Activated naive CD4-positive, alpha-beta T cell treated with Interleukin-2 at 50 U/mL for 16 hours (primary cell): ENCODE measurements at places on chromosomes 7 and 10.

DNA sequence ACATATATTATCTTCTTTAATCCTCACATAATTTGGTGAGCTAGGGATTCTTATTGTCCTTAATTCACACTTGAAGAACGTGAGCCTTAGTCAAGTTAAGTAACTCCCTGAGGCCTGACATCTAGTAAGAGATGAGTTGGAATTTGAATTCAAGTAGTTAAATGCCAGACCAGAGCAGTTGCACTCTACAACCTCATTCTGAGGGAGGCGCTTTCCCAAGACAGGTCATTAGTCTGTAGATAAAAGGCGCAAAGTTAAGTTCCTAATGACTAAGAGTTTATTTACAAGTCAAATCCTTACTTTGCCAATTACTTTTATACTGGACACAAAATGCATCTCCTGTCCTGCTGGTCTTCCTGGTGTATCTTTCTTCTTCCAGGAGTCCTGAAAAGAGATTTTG lies 3.6 kb upstream of the EXOC6 start:
- no peak for DNase-seq

DNA sequence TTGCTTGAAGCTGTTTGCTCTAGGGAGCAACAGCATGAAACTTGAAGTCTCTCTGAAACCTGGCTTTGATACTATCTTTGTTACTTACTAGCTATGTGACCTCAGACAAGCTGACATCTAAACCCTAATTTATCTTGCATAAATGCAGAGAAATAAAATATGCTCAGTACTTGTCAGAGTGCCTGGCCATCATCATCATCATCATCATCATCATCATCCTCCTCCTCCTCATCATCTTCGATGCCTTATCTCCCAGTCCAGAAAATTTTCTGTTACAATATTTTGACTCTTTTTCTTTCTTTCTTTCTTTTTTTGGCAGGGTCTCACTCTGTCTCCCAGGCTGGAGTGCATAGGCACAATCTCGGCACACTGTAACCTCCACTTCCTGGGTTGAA lies 34.8 kb upstream of the TAX1BP1 start:
- DNase-seq = no peak

DNA sequence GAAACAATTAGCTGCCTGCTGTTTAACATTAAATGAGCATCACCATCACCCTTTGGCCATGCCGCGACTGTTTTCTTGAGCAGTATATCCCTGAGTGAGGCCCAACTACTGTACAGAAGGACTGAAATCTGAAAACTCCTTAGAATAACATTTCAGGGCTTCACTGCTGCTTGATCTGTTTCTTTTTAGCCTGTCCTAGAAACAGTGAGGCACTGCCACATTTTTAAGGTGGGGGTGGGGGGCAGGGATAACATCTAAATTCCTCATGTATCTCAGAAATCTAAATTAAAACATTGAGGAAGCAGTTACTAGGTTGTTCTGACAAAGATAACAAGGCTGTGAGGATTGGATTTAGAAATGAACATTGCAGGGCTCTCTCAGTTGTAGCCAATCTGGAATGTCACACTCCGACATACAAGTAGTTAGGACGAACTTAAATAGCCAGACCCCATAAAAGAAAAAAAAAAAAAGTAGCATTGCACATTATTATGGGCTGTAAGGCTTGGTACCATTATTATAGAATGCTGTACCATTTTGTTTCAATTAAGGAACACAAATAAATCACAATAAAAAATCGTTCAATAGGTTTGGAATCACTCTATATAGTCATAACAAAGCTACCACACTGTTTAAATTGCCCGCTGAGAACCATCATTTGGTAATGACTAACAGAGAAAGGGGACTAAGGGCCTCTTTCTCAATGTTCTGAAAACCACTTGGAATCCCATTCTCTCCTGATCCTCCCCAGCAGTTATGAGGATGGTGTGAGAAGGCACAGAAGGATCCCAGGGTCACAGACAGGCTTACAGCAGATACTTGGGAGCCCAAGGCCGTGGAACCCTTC lies 256.1 kb downstream of the INHBA start:
- no peak for DNase-seq

DNA sequence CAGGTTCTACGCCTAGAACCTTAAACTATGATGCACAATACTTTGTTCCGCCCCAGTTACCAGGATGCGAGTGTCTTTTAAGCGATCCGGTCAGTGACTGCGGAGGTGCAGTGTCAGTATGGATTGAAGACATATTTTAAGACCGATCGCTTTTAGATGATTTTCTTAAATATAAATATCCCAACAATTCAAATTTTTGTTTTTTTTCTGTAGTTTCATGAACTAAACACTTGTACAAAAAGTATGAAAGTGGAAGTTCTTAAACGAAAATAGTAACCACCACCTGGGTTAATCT lies 835 bp downstream of the COMMD3 start:
- DNase-seq = no peak

DNA sequence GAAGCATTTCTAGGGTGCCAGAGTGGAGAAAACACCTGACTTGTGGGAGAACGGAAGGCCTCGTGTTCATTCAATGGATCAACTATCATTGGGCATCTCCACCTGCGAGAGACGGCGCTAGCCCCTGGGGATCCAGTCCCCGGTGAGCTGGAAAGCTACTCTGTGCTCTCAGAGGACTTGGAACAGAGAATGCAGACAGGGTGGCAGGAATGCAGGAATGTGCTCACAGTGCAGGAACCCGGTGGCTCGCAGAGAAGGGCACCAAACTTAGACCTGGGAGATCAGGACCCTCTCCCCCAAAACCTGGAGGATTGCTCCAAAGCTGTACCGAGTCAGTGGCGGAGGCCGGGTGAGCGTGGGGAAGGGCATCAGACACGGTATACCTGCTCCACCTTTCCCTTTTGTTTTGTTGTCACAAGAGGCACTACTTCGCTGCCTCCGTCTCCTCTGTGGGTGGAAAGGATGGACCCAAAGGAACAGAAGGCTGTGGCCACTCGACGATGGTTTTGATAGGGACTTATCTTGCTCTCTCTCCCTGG lies 569.0 kb upstream of the C7orf33 start:
- DNase-seq = no peak

- DNase-seq = no peak
Measured at GRCh38 chr7:29607889-29608288, 44.3 kb downstream of the PRR15 start.

- no peak for DNase-seq
Measured at GRCh38 chr7:28144266-28144665, 36.3 kb downstream of the JAZF1 start.

DNA sequence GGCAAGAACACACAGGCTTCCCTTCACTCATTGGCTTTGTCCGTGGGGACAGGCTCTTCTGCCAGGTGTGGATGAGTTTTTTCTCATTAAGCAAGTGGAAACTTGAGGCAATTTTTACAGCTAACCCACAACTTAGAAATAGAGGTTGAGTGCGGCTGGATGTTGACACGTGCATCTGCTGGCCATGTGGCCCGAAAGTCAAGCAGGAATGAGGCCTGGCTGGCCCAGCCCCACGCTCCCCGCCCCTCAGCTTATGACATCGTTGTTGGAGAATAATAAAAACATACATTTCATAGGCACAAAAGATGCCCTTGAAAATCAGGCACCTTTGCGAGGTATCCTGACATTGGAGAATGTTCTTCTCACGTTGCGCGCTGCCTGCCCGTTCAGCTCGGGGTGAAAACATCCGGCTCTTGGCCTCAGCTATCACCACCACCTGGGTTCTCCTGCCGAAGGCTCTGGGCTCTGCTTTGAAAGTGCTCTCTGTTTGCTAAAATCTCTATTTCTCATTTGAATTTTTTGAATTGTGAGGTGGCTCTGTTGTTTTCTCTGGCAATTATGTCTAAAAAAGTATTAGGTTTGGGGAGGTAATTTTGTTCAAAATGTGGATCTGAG lies 310.7 kb downstream of the WDR37 start:
- no peak for DNase-seq
